ENCODE measurements at places on chromosomes 2 and 18. TPM values are rescaled to one million over a fixed set of nuclear protein-coding genes. Genes with fewer than 3 reads are reported as not detected.

Gene B4GALT6
- 0.77 TPM for total RNA-seq

Gene VWC2L
- total RNA-seq: under 0.01 TPM

Gene WDR75
- 40.8 TPM for total RNA-seq

Gene IRS1
- 11.7 TPM for total RNA-seq

Gene GREB1
- 0.47 TPM for total RNA-seq

Gene CD302
- 3.9 TPM for total RNA-seq

Gene RUFY4
- not detected for total RNA-seq

Gene C2orf81
- 1.4 TPM for total RNA-seq

Gene ORC4
- 8.4 TPM for total RNA-seq

Gene TCF23
- total RNA-seq: not detected

Gene SPEG
- 7.8 TPM for total RNA-seq

Gene ALPP
- not detected for total RNA-seq

Gene SCN7A
- 14.3 TPM for total RNA-seq

Gene KCNS3
- under 0.01 TPM for total RNA-seq

Gene NYAP2
- total RNA-seq: not detected
